Dermis lymphatic vessel endothelial cell (primary cell): ENCODE measurements at places on chromosomes 1 and 21. TPM values are rescaled to one million over a fixed set of nuclear protein-coding genes. Genes with fewer than 3 reads are reported as not detected.

The COL16A1 gene
- total RNA-seq, result 0.26 and 0.87 TPM in 2 replicates

The AMY1B gene
- total RNA-seq, result not detected in 2 replicates

The HES2 gene
- 5.9 and 10.2 TPM in 2 replicates for total RNA-seq

The REN gene
- 0.11 TPM in 1 of 2 replicates, not detected in the other for total RNA-seq

The HOOK1 gene
- total RNA-seq, result under 0.01 TPM in 2 replicates

The PLA2G4A gene
- 14.8 and 15.7 TPM in 2 replicates for total RNA-seq

The OR2L8 gene
- not detected in 2 replicates for total RNA-seq

The SLFNL1 gene
- total RNA-seq, result 0.17 and 0.22 TPM in 2 replicates

The CDC14A gene
- total RNA-seq, result 7.6 and 9.0 TPM in 2 replicates

The C1orf185 gene
- not detected in 2 replicates for total RNA-seq

The OR2M3 gene
- not detected in 2 replicates for total RNA-seq

The KANK4 gene
- not detected in 2 replicates for total RNA-seq

The AGMAT gene
- 0.11 and 0.17 TPM in 2 replicates for total RNA-seq

The SPRR2F gene
- total RNA-seq, result not detected in 2 replicates

The FBXO2 gene
- total RNA-seq, result 1.4 and 1.6 TPM in 2 replicates

The PFKL gene
- 235 and 327 TPM in 2 replicates for total RNA-seq

The AIM2 gene
- total RNA-seq, result not detected in 2 replicates

The FAM110D gene
- total RNA-seq, result 5.5 and 6.3 TPM in 2 replicates

The GJA8 gene
- total RNA-seq, result not detected in 2 replicates

The DSCAM gene
- under 0.01 TPM in 1 of 2 replicates, not detected in the other for total RNA-seq

The FCMR gene
- total RNA-seq, result 0.33 TPM in 1 of 2 replicates, not detected in the other

The SLC16A1 gene
- 77.1 and 116 TPM in 2 replicates for total RNA-seq

The ITGB2 gene
- total RNA-seq, result 0.11 and 0.43 TPM in 2 replicates

The TMPRSS2 gene
- not detected in 2 replicates for total RNA-seq

The HSD11B1 gene
- not detected in 2 replicates for total RNA-seq

The FMO2 gene
- total RNA-seq, result not detected in 2 replicates

The LEMD1 gene
- not detected in 2 replicates for total RNA-seq

The CELF3 gene
- not detected in 2 replicates for total RNA-seq

The CYP4Z1 gene
- total RNA-seq, result not detected in 2 replicates

The GFI1 gene
- under 0.01 TPM in 1 of 2 replicates, not detected in the other for total RNA-seq

The DENND2C gene
- total RNA-seq, result 8.8 and 9.2 TPM in 2 replicates

The SDC3 gene
- total RNA-seq, result 43.4 and 47.8 TPM in 2 replicates

The NR5A2 gene
- total RNA-seq, result 1.8 and 2.5 TPM in 2 replicates

The IL20 gene
- total RNA-seq, result not detected in 2 replicates

The RGS13 gene
- total RNA-seq, result not detected in 2 replicates

The RIMS3 gene
- total RNA-seq, result 0.43 TPM in 2 replicates

The NECTIN4 gene
- under 0.01 and 0.34 TPM in 2 replicates for total RNA-seq

The SDF4 gene
- 79.1 and 94.0 TPM in 2 replicates for total RNA-seq

The RGS4 gene
- 1.2 and 12.6 TPM in 2 replicates for total RNA-seq

The ZNF593OS gene
- total RNA-seq, result 0.11 TPM in 1 of 2 replicates, not detected in the other

The LRRC38 gene
- 0.11 TPM in 1 of 2 replicates, not detected in the other for total RNA-seq

The CFHR5 gene
- total RNA-seq, result not detected in 2 replicates

The STXBP3 gene
- 55.8 and 78.1 TPM in 2 replicates for total RNA-seq

The PRDM16 gene
- 0.11 TPM in 1 of 2 replicates, not detected in the other for total RNA-seq

The TCEA3 gene
- total RNA-seq, result 0.22 and 0.34 TPM in 2 replicates

The SPATA1 gene
- 0.86 and 1.2 TPM in 2 replicates for total RNA-seq

The SLAMF9 gene
- total RNA-seq, result not detected in 2 replicates

The NCF2 gene
- under 0.01 TPM in 1 of 2 replicates, not detected in the other for total RNA-seq

The UTP11 gene
- total RNA-seq, result 33.6 and 43.5 TPM in 2 replicates

The LCE1A gene
- total RNA-seq, result not detected in 2 replicates

The AIRE gene
- not detected in 2 replicates for total RNA-seq
